Stimulated activated CD8-positive, alpha-beta memory T cell treated with anti-CD3 and anti-CD28 coated beads, Interleukin-2, amount 100 ng/mL, for 1 hour (primary cell): ENCODE measurements at places on chromosomes 2 and 18.

GRCh38 chr2:166293984-166294383, 81.8 kb downstream of the SCN9A start:
- DNase-seq = no peak

DNA sequence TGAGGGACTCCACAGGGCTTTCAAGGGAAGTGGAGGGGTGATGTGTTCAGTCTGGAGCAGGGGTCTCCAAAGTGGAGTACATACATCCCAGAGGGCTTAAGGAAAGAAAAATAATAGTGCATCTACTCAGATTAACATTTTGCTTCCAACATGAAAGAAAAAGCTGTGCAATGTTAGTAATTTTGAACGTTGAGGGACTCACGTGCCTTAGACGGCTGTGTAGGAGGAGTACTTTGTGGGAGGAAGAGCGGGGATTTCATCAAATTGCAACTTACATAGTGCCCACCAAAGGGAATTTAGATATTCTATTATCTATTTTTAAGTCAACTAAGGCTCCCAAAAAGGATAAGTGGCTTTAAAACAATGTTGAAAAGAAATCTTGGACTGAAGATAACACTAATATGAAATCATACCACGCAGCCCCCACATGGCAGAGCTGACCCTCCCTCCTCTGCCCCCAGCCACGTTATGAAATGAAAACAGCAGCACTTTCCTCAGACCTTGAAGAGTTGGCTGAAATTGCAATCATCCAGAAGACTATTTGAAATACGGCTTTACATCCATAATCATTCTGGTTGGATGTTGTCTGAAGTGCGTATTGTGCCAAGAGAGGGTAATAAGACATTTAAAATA, 42.9 kb downstream of the MEX3C start:
- no peak for DNase-seq

DNA sequence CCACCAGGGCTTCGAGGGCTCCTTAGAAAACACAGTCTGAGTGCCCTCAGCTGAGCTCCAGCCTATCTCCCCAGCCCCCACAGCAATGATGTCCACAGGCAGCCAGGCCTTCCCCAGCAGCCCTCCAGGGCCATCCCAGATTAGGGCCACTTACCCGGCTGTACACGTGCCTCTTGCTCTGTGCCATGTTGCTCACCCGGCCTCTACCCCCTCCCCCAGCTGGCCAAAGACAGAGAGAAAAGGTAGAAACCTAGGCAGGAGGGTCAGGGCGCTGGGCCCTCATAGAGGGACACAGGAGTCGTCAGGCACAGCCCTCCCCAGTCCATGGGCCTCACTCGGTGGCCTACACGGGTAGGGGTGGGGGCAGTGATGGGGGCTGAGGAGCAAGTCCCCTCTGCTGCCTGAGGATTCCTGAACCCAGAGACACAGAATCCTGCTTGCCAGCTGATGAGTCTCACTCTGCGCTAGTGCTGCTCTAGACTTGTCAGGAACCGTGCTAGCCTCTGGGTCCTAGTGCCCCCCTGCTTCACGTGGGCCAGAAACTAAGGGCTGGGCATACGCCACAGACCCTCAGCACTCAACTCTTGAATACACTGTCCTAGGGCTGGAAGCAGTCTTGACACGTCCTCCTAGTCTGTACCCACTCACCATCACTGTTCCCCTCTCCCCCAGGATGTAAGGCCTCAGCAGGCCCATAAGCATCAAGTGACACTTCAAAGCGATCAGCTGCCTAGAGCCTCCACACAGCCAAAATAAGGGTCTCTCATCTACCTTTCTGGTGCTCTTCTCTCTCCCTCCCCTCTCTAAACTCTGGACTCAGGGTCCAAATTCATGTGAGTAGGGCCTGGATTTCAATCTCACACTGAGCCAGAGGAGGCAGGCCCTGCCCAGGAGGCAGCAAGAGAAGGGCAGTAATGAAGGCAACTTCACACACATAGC, at the start of gene DCTN1:
Gene DCTN1 (minus strand): TSS at position 461 of the 939 bp plus-strand sequence. CDS start 274 bp downstream, at position 187.
- no peak for DNase-seq

GRCh38 chr2:37563375-37564015, 107.9 kb downstream of the CDC42EP3 start:
- DNase-seq = no peak

- no peak for DNase-seq
These were observed 34.9 kb downstream of the NOL4 start for GRCh38 chr18:34189656-34190435.

- DNase-seq = no peak
These were observed 134.8 kb upstream of the HDAC4 start for GRCh38 chr2:239535413-239536144.

DNA sequence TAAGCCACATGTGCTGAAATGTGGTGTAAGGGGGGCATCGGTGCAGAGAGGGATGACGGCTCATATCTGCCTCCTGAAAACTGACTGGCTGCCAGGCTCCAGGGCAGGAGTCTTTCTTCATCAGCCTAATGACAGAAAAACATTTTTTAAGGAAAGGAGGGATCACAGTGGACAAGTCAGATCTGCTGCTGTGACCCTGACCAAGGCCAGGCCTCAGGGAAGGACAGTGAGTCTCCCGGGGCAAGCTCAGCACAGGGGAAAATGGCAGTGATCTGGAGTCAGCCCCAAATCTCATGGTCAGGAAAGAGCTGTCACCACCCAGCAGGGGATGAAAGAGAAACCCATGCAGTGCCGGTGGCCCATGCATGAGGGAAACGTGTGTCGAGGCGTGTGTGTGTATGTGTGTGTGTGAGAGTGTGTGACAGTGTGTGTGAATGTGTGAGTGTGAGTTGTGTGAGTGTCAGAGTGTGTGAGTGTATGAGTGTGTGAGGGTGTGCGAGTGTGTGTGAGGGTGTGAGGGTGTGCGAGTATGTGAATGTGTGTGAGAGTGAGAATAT, 134.5 kb downstream of the INHBB start:
- no peak for DNase-seq

DNA sequence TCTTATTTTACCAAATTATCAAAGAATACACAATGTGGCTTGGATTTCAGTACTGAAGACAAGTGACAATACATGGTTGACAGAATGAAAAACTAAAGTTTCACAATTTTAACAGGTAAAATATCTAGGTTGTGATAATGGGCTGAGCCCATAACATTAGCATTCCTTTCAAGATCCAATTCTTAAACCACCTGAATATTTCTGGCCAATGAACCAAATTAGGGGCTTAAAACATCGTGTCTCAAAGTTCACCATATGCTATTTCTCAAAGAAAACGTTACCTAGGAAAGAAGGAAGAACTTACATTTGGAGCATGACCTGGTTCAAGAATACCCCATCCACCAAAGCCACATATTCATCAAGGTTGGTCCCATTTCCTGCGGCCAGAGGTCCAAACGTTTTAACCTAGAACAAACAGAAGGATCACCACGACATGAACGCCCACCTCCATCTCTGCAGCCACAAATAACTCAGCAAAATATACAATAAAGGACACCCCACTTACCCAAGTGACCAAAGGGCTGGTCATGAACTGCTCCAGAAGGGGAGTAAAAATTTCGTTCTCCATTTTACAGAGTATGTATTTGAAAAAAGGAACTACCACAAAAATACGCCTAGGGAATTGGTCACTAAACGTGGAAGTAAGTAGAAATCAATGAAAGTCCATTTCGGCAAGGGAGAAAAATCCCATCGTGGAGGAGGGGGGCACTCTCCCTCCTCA, 984 bp downstream of the CCDC88A start:
- DNase-seq = no peak

DNA sequence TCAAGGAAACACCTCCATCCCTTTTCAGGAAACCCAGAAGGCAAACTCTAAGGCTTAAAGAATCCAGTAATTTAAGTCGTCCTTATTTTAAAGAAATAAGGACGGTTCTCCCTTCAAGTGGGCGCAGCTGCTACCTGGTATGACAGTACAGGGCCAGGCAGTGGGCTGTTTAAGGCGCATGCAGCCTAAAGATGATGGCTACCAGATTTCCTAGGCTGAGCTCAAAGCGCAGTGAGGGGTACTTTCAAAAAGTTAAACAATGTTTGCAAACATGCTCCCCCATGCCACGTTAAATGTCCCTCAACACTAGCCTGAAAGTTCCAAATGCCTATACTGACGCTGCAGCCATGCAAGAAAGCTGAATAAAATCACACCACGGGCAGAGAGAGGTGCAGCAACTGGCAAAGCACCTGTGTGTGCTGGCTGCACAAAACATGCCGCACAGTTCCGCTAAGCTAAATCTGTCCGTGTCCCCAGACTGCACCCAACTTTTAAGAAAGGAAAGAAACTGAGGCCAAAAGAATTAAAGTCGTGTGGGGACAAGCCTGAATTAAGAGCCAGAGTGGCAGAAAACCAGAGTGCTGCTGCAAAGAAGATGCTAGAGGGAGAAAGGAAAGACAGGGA, 583 bp downstream of the HIBCH start:
- DNase-seq = no peak

DNA sequence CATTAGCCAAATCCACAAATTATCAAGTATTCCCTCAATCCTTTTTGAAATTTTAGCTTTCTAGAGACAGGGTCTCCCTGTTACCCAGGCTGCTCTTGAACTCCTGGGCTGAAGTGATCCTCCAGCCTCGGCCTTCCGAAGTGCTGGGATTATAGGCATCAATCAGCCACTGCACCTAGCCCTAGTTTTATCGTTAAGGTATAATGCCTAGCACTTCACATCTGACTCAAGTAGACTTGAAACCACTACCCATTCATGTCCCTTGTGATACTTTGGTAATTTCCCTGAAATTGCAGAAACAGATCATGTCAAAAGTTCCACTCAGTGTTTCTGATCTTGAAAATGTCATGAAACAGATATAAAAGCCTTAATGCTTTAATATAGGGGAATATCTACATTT, 26.3 kb downstream of the MEX3C start:
- DNase-seq = no peak

GRCh38 chr2:46335391-46336282, 38.4 kb downstream of the EPAS1 start:
- DNase-seq = no peak

DNA sequence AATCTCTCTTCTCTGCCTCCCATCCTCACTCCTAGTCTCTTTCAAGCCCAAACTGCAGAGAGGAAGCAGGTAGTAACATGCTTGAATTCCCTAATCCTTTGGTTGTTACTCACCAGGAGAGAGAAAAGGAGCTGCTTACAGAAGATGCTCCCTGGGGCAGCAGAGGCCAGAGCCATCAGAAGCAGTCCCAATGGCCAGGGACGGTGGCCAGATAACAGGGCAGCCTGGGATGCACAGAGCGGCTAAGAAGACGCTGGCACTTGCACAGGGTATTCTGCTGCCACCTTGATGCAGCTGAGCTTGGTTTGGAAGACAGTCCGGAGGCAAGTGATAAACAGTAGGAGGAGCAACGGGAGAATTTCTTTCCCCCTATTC, 250 bp downstream of the DSC1 start:
- DNase-seq = no peak

GRCh38 chr18:64806691-64807090, 657.8 kb upstream of the LINC00305 start:
- no peak for DNase-seq

GRCh38 chr2:127355407-127356008, 32.3 kb downstream of the MAP3K2 start:
- DNase-seq = no peak

GRCh38 chr2:137771064-137771463, 193.2 kb upstream of the HNMT start:
- DNase-seq = no peak

DNA sequence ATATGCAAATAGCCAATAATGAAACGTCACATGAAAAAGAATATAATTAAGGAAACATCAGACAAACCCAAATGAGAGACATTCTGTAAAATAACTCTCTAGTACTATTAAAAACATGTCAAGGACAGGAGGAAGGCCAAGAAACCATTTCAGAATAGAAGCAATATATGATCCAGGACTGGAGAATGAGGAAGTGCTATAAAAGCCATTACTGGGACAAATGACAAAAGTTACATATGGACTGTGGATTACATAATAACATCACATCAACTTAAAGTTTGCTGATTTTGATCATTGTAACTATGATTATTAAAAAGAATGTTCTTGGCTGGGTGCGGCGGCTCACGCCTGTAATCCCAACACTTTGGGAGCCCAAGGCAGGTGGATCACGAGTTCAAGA, 81.3 kb downstream of the CRACDL start:
- DNase-seq = no peak

DNA sequence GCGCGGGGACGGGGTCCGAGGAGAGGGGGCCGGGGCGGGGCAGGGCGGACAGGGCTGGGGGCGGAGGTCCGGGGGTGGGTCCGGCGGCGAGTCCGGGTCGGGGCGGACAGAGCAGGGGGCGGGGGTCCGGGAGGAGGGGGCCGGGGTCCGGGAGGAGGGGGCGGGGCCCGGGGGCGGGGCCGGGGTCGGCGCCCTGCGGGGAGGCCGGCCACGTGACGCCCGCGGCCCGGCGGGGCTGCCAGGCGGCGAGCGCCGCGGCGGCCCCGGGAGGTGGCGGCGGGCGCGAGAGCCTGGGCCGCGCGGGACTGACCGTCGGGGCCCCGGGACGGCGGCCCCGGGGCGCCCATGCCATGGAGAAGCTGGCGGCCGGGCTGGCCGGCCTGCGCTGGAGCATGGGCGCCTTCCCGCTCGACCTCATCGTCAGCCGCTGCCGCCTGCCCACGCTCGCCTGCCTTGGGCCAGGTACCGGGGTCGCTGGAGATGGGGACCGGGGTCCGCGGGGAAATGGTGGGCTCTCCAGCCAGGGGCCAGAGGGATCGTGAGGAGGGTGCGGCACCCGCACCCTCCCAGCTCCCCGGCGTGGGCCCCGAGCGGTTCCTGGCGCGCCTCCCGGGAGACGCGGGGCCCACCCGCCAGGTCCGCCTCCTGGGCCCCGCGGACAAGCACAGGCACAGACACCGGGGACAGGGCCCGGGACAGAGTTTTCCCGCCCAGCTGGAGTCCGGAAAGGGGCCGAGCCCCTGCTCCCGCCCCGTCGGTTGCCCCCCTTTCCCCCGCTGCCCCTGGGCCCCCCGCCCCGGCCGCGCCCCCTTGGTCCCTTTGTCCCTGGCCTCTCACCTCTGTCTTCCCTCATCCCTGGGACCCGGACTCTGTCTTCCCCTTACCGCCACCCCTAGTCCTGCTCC, at the start of gene GAREM2:
Gene GAREM2 (plus strand): TSS at position 218 of the 905 bp plus-strand sequence. CDS start 133 bp downstream, at position 351.
- no peak for DNase-seq

- no peak for DNase-seq
These were observed 63.9 kb downstream of the AOX1 start for GRCh38 chr2:200649724-200650123.

DNA sequence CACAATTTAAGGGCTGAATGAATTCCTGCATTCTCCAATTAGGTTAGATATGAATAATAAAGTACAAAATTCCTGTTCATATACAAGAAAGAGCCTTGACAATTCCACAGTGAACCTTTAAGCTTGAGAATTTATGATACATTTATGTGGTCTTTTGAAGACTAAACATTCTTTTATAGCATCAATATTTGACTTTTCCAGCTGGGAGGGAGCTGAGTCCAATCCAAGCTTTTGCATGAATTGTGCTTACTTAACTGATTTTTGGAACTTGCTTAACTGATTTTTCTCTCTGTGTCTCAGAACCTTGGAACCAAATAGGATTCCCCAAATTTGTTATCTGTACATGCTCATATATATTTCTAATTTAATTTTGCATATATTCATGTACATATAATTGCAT, 388.0 kb downstream of the TRIB2 start:
- no peak for DNase-seq

- DNase-seq = no peak
These were observed 109.0 kb upstream of the SLC35G4 start for GRCh38 chr18:11500153-11501122.
